ENCODE measurements at places on chromosomes 5 and 9.

DNA sequence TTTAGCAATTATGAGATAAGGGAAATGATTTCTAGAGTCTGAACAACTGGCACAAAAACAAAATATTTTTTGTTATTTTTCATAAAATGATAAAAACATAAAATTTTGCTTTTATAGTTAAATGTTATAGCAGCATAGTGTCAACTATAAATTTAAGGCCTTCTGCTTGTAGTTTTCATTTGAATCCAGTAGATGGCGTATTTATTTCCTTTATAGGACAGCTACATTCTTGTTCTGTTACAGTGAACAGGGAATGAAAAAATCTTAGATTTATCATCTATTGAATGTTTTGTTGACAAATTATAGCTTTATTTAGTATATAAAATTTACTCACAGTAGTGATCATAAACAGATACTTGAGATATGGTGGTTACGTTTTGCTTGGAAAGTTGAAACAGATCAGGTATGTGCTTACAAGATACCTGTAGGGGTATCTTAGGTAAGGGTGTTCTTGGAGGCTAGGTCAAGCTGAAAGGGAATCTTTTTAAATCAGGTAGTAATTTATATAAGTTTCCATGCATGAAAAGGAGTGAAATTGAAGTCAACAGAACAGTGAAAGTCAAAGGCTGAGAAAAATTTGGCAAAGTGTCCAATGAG, 239.3 kb upstream of the GRIN3A start:
- DNase-seq: peak; percentile 20

DNA sequence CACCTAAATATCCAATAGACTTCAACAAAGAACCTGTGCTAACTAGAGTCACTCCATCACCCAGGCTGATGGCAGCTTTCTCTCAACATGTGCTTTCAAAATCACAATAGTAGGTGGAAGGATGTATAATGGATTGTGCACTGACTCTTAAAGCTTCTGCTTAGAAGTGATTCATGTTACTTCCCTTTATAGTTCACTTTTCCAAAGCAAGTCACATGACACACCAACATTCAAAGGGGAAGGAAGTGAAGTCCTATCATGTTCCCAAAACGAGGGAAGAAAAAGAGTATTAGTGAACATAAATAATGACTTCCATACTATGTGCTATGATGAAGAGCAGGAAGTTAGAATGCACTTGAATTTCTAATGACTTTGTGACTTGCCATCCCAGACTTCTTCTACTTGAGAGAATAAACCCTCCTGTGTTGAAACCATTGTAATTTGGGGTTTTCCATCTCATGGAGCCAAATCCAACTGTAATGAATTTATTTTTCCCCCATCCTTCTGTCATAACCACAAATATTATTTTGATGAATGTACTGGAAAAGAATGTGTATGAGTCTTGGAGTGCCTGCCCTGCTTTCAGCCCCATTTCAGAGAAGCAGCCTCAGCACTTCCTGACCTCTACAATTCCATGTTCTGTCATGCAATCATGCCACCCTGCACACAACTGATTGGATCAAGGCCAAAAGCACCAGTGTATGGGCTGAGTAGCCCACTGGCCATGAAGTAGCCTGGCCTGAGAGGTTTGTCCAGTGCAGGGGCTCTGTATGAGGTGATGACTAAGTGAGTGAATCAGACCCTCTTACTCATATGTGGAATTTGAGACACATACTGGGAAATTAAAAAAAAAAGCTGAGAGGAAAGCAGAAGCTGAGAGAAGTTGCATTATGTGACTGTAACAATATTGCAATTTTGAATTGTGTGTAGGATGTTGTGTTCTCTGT, 525.9 kb upstream of the CLINT1 start:
- DNase-seq: no peak

GRCh38 chr5:54207566-54207965, 102.8 kb downstream of the ARL15 start:
- no peak for DNase-seq

DNA sequence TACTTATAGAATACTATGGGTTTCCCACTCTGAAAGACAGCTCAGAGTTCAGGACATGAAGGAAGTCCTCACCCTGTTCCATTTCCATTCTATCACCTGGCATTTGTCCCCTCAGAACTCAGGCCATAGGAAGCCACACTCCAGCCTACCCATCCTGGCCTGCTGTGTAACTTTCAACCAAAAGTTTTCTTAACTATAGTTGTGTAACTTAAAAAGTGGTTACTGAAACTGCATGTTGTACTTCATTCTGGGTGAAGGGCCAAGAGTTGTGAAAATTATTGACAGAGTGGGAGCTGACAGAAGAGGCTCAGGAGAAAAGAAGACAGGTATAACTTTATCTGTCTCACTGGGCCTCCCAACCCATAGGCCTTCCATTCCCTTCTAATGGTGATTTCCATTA, 212.5 kb downstream of the RAB3C start:
- no peak for DNase-seq

DNA sequence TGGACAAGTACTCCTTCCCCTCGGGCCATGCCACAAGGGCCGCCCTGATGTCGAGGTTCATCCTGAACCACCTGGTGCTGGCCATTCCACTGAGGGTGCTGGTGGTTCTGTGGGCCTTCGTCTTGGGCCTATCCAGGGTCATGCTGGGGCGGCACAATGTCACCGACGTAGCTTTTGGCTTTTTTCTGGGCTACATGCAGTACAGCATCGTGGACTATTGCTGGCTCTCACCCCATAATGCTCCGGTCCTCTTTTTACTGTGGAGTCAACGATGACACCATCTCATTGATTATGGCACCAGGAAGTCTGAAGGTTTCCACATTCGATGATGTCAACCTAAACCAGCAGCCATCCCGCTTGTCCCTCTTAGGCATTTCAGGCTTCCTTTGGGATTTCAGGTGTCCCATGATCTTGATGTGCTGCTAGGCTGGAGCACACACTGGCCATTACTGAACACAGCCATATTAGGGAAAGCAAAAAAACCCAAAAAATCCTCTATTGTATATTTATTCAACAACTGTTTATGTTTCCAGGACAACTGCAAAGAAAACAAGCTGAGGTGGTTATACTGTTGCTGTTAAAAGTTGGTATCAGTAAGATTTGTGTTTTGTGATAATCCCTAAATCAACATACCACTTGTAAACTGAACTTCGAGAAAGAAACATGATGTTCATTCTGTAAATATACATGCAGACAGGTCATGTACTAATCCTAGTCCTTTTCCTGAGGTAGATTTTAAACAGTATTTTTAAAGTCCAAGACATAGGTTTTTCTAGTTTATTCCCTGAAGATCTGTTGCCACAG, 1.1 kb downstream of the PLPP6 start:
- peak; percentile 39 for DNase-seq

- no peak for DNase-seq
Observed at GRCh38 chr9:116274293-116274692, 120.7 kb downstream of the PAPPA start.

DNA sequence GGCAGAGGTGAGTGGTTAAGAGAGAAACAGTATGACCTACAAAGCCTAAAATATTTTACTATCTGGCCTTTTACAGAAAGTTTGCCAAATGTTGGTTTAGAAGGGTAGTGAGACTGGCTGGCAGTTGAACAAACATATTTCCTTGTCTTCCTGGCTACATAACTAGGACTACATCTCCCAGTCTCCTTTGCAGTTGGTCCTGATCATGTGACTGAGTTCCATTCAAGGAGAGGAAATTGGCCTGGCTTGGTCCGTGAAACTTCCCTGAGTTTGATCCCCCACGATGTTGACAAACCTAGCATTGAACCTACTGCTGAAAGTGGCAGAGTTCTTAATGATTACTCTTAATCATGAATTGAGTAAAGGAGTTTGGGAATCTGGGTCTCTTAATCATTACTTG, 280.8 kb downstream of the SLIT3 start:
- no peak for DNase-seq

DNA sequence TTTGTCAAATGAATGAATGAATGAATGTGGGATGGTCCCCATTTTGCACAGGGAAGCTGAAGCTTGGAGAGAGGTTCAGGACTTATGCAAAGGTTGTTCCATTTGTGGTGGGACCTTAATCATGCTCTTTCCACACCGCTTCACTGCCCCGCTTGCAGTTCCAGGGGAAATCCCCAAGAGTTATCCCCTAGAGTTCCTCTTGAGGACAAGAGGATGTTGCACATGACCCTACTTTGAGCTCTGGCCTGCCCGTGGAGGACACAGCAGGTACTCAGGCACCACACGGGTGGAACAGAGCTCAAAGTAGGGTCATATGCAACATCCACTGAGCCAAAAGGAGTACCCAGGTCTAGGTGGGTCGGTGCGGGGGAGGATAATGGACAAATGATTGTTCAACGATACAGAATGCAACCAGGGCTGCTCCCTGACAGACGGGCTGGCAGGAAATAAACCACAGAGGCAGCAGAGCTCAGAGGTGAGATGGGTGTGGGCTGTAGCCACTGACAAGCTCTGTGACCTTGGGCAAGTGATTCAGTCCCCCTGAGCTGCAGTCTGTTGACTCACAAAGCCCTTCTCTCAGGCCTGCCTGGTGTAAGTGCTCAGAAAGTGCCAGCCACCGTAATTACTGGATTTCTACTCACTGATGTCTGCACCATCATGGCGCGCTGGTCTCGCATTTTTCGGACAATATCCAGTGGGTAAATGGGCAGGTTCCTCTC, 60.3 kb upstream of the EPB41L4B start:
- DNase-seq: no peak

GRCh38 chr9:26308328-26308727, 584.3 kb downstream of the CAAP1 start:
- DNase-seq: no peak

GRCh38 chr5:112174959-112175594, 244.0 kb downstream of the EPB41L4A start:
- peak; percentile 63 for DNase-seq

- DNase-seq: no peak
Observed at GRCh38 chr5:167319243-167319642, 972.2 kb upstream of the WWC1 start.

GRCh38 chr9:99345451-99345850, 123.4 kb downstream of the SEC61B start:
- DNase-seq: no peak

- no peak for DNase-seq
Observed at GRCh38 chr9:129867136-129868022, 32.1 kb downstream of the USP20 start.

DNA sequence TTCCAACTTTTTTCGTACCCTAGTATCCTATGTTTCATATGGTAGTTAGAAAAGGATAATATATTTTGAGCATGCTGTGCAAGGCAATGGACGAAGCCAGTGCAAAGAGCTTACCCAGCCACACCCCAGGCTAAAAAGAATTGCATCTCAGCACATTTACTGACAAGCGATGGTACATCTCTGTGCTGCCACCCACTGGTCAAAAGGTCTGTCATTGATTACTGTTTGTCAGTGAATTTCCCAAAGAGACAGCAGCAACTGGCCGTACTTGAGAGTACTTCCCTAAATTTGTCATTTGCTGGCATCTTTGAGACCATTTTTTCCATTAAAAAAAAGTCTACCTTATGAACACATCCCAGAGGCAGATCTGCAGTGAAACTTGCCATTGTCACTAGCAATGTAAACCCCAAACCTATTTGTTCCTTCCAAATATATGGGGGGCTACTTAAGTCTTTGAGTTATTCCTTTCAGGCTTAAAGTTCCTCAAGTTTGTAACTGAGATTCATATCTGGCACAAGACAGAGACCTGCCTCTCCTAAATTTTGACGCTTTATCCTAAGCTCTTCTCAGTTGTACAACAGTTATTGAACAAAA, 184.3 kb downstream of the CTNND2 start:
- no peak for DNase-seq

- no peak for DNase-seq
Observed at GRCh38 chr5:124752854-124753720, 6.6 kb upstream of the ZNF608 start.

GRCh38 chr9:116546711-116547581, 140.2 kb upstream of the TRIM32 start:
- no peak for DNase-seq

DNA sequence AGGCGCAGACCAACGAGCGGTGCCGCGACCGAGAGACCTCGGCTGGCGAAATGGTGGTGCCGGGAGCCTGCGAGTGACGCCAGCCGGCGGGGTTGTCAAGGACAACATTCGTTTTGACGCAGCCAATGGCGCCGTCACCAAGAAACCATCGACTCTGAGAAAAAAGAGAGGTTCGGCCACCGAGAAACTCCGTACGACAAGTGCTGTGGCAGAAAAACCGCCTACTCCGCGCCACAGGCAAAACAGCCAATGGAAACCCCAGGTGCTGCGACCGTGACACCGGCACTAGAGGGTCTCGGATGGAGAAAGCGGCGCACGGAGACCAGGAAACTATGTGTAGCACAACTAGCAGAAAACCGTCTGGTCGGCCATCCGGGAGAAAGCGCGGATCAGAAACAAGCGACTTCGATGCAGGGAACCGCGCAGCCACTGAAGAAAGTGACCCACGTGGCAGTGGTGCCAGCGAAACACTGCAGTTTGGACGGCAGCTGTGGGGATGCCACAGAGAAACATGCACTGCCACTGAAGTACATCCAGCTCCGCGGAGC, 88.8 kb downstream of the ANXA2R start:
- peak; percentile 83 for DNase-seq

DNA sequence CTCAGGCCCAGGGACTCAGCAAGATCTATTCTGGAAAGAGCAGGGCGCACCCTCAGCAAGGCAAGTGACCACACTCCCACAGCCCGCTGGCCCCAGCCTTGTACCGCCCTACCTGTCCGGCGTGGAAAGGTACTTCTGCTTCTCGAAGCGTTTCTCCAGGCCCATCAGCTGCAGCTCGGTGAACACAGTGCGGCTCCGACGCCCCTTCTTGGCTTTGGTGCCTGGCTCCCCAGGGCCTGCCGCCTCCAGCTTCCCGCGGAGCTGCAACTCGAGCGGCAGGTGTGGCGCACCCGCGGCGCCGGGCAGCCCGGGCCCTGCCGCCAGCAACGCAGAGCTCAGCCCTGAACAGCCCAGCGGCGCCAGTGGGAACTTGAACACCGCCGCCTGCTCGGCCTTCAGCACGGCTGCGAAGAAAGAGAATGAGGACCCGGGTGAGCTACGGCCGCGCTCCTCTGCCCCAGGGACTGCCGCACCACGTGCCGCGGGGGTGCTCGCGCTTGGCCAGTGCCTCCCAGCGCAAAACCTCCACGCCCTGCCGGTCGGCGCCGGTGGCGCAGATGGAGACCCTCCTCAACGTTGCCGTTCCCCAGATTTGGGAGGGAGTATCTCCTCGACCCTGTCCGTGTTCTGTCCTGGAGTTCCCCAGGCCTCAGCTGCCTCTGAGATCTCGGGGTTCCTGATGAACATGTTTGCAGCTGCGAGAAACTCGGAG, 2.2 kb downstream of the BARX1 start:
- DNase-seq: no peak

- no peak for DNase-seq
Observed at GRCh38 chr9:97564291-97565175, 63.1 kb downstream of the TMOD1 start.

GRCh38 chr5:40689438-40689837, 9.7 kb downstream of the PTGER4 start:
- DNase-seq: peak; percentile 80

DNA sequence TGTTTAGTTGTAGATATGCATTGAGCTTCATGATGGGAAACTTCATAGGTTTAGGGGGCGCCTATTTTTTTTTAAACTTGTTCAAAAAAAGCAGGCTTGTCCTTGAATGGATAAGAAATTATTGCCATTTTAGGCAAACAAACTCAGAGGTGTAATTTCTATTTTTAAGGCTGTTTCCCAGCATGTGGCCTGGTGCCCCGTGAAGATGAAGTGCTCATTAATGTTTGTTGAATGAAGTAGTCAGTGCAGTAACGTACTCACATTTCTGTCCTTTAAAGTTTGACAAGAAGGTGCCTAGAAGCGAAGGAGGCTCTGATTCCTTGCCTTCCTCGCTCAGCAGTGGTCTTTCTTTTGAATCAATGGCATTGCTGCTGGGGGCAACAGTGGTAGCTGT, 54.3 kb downstream of the ZNF618 start:
- DNase-seq: no peak

- DNase-seq: no peak
Observed at GRCh38 chr5:153902016-153902415, 136.7 kb downstream of the FAM114A2 start.
